ENCODE measurements at places on chromosomes 7 and 10. TPM values are rescaled to one million over a fixed set of nuclear protein-coding genes. Genes with fewer than 3 reads are reported as not detected.

DNA sequence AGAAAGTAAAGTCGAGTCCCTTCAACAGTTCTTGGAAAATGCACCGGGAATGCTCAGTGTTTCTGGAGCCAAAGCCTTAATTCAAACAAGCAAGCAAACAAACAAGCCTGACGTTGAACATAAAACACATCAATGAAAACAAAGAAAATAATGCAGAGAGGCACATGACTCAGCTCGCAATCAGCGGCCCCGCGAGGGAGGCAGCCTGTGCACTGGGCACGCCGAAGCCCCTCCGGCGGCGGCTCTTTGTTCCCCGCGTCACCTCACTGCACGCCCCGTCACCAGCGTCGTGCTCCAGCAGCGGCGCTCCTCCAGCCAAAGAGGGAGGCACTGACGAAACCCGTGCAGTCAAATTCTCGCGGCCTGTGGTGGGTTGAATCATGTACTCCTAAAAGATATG lies 151.5 kb downstream of the DNAJB6 start:
- DNase-seq: no peak
- no peaks in the 10 kb centered on the region for H3K4me1 ChIP-seq
- H3K27me3 ChIP-seq: no peaks in the 10 kb centered on the region
- H3K36me3 ChIP-seq: no peaks in the 10 kb centered on the region
- H3K4me3 ChIP-seq: no peak overlapping the region
- H3K27ac ChIP-seq: no peak overlapping the region

DNA sequence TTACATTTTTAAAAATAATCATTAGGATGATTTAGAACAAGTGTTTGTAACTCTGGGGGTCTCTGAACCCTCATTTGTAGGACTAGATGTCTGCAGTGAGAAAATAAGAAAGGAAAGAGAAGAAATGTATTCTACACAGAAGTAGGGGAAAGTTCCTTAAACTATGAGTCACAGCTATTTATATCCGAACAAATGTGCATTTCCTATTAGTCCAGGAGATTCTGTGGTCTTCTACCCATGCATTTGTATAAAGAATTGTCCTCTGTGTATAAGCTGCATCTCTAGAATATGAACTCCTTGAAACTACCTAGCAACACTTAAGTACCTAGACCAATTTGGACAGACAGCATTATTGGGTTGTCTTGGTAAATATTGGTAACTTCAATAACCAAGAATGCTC lies 15.9 kb upstream of the CD36 start:
- H3K36me3 ChIP-seq: no peaks in the 10 kb centered on the region
- no peak for DNase-seq
- no peak overlapping the region for H3K27ac ChIP-seq
- H3K4me3 ChIP-seq: no peak overlapping the region

The HPSE2 gene
- total RNA-seq: 0.58 TPM

DNA sequence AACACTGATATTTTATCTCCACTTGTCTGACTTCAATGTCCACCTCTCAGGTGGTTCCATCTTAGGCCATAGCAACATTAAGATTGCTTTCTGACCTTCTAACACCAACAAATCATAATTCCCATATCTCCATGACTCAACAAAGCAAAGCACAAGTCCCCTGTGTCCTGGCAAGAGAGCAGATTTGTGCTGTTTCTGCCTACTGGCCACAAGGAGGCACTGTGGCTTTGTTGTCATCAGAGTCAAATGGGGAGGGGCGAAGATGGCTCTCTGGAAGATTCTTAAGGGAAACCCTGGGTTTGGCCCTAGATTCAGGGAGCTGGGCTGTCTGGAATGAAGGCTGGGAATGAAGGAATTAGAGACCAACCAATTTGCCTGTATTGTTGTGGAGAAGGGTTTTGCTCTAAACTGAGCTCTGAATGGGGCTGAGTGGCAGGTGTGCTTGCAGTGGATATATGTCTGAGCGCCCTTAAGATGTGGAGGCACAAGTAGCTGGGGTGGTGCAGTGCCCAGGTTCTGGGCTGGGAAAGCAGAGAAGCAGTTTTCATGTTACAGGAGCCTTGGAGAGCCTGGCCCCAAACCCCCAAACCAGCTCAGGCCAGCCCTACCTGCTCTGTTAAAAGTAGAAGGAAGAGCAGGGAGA lies 154.8 kb upstream of the PRSS58 start:
- no peak overlapping the region for H3K4me3 ChIP-seq
- no peak overlapping the region for H3K27ac ChIP-seq
- no peaks in the 10 kb centered on the region for H3K27me3 ChIP-seq
- peak; percentile 55 for DNase-seq

The BAG3 gene
- 14.6 TPM for total RNA-seq

- DNase-seq: no peak
- no peaks in the 10 kb centered on the region for H3K27me3 ChIP-seq
- no peaks in the 10 kb centered on the region for H3K4me1 ChIP-seq
- no peak overlapping the region for H3K27ac ChIP-seq
Measured at GRCh38 chr7:152344253-152344652, 91.5 kb downstream of the KMT2C start.

The CFAP46 gene
- total RNA-seq: 4.8 TPM

The HKDC1 gene
- total RNA-seq: 0.78 TPM

- no peaks in the 10 kb centered on the region for H3K27me3 ChIP-seq
- 0 out of 2 replicates have a peak overlapping the region, but pooled peaks have one; percentile 38 for H3K27ac ChIP-seq
- peaks cover 6% of the 10 kb centered on the region for H3K4me1 ChIP-seq
- no peak for DNase-seq
Measured at GRCh38 chr7:151226560-151226874, 488 bp downstream of the ABCF2 start.

The MRPS17 gene
- 27.3 TPM for total RNA-seq

GRCh38 chr7:19119870-19120486 lies 2.5 kb upstream of the TWIST1 start:
- no peak overlapping the region for H3K27ac ChIP-seq
- H3K36me3 ChIP-seq: no peaks in the 10 kb centered on the region
- no peak for DNase-seq
- H3K4me1 ChIP-seq: peaks cover 14% of the 10 kb centered on the region
- peaks cover 67% of the 10 kb centered on the region for H3K27me3 ChIP-seq

DNA sequence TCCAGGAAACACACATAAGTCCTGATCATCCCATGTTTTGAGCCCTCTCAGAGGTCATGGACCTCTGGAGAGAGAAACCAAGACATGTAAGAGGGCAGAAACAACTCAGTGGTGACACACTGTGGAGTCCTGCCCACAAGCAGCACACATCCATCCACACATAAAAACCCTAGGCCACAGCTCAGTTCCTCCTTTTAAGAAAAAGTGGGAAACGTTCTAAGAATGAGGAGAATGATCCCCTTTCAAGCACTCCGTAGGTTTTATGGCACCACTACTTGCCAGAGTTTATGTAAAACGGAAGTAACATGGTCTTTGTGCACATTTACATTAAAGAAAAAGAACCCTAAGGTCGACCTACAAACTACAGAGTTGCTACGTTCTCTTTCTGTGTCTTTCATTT lies 19.9 kb downstream of the ATAD1 start:
- no peaks in the 10 kb centered on the region for H3K4me1 ChIP-seq
- peaks cover 4% of the 10 kb centered on the region for H3K36me3 ChIP-seq
- no peaks in the 10 kb centered on the region for H3K27me3 ChIP-seq
- no peak overlapping the region for H3K4me3 ChIP-seq
- DNase-seq: no peak
- no peak overlapping the region for H3K27ac ChIP-seq
